Activated naive CD4-positive, alpha-beta T cell (primary cell): ENCODE measurements at places on chromosomes 2 and 18.
A peak's percentile ranks its signal among the peaks of the same experiment; 100 is the strongest.

DNA sequence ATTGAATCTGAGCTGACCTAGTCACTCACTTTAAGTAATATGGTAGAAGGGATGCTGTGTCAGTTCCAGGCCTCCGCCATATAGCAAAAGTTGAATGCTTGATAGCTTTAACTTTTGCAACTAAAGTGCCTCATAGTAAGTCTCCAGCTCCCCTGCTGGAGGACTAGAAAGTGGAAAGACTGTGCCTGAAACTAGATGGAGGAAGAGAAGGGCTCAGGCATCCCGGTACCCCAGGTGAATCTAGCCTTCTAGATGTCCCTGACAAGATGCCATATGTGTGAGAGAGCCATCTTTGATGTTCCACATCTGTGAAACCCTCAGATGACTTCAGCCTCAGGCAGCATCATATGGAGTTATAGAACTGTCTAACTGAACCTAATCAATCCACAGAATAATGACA is 21.0 kb downstream of the OTX1 start:
- DNase-seq: no peak

DNA sequence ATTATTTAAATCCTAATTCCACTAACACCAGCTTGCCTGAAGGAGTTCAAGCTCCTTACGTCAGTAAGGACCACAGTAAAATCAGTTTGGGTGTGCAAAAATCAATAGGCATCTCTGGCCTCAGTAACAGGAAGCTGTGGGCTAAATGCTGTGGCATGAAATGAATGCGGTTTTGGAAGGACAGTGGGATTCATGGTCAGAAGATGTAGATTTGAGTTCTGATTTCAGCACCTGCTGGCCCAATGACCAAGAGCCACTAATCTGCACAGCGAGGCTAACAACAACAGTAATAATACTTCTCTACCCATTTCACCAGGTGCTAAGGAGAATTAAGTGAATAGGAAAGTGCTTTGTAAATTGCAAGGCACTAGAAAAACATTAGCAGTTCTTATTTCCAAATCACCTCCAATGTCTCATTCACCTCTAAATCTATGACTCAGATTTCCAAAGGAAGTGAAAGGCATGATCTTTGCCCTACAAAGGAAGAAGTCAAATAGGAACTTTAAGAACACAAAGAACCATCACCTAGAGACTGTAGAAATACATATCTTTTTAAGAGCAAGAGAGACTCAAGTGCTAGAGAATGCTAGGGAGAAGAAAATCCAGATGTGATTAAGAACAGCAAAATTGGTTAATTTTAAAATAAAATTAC is 172.6 kb downstream of the ANKRD44 start:
- no peak for DNase-seq

- DNase-seq: no peak
These were observed 38.0 kb downstream of the NPAS2 start for GRCh38 chr2:100857915-100858314.

DNA sequence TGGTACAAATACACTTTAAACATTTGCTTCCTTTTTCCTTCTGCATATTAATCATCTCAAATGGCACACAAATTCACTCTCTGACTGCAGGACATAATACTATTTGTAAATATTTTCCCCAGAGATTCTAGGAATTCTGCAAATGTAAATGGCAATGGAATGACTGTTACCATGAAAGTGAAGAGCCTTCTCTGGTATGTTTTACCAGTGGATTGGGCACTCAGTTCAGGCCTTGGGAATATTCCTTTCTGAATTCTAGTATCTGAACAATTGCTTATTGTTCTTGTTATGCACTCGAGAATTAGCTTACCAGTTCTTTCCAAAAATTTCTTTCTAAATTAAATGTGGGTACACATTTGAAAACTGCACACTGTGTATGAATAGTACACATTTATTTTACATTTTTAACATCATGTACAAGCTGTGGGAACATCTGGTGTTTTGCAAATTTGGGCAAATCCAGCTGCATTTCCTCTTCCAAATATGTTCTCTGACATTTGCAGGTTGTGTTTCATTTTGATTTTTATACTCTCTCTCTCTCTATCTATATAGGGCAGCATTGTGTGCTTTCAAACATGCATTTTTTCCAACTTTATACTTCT is 289.1 kb downstream of the NBAS start:
- DNase-seq: no peak

- no peak for DNase-seq
These were observed 252.1 kb upstream of the TANK start for GRCh38 chr2:160908157-160908556.

DNA sequence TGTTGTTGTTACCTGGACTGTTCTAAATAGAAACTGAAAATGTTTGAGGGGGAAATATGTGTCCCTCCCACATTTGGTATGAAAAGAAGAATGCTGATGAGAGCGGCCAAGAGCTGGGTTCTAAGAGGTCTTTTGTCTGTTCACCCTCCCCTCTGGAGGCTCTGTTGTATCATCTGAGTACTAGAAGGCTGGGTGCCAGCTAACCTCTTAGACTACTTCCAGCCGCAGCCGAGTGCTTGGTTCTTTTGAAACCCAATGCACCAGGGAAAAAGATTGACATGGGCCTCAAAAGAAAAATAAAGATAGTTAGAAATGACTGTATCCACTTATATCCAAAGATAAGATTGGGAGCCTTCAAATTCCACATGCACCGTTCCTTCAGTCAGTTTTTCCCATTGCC is 255.9 kb downstream of the TXNL1 start:
- no peak for DNase-seq

DNA sequence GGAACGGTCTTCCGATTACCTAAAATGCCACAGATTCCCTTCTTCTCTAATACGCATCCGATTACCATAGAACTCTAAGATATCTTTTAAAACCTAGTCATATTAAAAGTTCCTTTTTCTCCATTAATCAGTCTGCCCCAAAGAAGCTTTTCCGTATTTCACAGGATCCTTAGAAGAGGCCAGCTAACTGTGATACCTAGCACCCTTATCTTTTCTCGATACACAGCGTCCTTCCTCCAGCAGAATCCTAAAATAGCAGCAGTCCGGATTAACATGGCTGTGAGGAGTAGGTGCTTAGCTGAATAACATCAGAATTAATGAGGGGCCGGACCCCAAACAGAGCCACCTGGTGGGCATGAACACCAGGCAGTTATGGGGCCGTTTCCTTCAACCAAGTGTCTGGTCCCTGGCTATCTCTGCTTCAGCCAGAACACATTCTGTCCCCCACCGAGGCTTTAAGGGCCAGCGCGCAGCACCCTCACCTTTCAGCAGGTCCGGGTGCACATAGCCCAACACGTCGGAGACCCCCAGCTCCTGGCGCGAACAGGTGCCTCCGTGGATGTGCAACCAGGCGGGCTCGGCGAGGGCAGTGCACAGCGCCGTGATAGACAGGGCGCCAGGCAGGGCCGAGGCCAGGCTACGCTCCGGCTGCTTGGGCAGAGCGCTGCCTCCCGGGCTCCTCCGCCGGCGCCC is 995 bp downstream of the TMEM127 start:
- DNase-seq: peak; percentile 28

- no peak for DNase-seq
These were observed 32.6 kb downstream of the MTA3 start for GRCh38 chr2:42601076-42601475.

DNA sequence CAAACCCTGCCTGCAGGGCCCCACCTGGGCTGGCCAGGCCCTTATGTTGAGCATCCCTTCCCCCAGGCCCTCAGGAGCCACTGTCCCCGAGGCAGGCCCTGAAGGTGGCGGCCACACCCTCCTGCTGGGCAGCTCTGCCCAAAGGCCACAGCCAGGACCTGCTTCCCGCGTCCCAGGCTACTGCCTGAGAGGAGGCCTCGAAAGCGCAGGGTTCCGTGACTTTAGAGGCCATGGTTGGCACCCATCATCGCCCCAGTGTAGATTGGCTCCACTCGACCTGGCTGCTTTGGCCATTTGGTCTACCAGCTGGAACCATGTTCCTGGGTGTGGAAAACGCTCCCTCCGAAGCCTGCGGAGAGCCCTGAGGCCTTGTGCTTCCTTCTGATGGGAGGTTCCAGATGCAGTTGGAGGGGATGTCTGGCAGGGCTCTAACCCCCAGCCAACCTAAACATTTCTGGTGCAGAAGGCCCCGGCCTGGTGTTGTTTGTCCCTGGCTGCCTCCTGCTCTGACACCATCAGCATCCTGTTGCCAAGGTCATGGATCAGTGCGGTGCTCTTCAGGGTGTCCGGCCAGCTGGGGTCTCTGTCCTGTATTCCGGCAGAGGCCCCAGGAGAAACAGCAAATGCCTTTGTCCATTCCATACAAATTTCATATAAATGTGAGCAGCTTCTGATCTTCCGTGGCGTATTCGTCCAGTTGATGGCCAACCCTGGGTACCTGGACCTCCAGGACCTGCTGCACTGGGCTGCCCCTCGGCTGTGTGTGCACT is 14.7 kb downstream of the CAPN10 start:
- DNase-seq: no peak

DNA sequence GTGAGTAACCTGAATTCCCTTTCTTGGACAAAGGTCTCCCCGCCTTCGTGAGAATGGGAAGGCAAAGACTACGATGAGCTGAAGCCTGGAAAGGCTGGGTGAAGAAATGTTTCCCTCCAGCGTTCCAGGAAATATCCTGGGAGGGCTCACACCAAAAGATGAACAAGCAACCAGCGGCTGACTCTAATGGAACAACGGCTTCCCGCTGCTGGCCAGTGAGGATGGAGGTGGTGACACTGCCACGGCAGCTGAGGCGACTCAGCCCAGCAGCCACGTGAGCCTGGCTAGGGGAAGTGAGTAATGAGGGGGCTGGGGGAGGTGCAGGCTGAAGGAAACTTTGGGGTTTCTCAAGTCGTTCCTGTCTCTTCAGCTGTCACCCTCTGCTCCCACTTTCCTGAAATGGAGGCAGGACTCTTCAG is 105.0 kb upstream of the SMAD7 start:
- no peak for DNase-seq

- DNase-seq: no peak
These were observed 3.2 kb upstream of the TTC39C start for GRCh38 chr18:24011123-24011917.

DNA sequence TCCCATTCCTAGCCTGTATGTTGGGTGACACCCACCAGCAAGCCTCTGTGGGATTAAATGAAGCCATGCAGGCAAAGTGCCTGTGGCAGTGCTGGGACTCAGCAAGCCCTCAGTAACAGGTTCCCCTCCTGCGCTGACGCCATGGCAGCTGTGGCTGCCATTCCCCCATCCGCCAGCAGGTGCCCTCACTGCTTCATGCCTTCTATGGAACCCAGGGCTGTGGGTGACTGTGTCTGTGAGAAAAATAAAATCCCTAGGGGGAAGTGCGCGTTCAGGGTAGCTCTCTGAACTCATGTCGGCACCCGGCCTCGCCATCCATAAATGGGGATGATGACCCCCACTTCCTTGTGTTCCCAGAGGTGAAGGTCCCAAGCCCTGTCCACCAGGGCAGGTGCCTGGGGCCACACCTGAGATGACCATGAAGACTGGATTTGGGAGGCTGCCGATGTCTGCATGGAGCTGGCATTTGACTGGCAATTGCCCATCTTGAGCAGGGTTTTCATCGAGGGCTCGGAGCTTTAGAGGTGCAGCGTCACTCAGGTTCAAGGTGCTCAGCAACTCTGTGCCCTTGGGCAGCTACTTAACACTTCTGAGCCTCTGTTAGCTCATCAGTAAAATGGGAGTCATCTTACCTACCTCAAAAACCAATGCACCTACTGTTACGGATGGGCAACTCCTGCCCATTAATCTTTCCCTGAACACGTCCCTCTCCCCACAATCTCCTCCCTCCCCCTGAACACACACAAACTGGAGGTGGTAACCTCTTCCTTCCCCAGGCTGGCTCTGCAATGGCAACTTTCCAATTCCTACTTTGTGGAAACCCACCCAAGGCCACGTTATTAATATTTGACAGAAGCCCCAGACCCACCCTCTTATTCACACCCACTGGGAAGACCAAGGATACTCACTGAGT is 2.9 kb upstream of the MAL start:
- DNase-seq: peak; percentile 87

DNA sequence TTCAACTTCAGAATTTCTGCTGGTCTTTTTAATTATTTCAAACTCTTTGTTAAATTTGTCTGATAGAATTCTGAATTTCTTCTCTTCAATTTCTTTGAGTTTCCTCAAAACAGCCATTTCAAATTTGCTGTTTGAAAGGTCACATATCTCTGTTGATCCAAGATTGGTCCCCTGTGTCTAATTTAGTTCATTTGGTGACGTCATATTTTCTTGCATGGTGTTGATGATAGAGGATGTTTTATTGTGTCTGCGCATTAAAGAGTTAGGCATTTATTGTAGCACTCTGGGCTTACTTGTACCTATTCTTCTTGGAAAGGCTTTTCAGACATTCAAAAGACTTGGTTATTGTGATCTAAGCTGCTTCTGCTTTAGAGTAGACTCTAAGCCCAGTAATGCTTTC is 698.4 kb upstream of the LRRTM1 start:
- DNase-seq: no peak

DNA sequence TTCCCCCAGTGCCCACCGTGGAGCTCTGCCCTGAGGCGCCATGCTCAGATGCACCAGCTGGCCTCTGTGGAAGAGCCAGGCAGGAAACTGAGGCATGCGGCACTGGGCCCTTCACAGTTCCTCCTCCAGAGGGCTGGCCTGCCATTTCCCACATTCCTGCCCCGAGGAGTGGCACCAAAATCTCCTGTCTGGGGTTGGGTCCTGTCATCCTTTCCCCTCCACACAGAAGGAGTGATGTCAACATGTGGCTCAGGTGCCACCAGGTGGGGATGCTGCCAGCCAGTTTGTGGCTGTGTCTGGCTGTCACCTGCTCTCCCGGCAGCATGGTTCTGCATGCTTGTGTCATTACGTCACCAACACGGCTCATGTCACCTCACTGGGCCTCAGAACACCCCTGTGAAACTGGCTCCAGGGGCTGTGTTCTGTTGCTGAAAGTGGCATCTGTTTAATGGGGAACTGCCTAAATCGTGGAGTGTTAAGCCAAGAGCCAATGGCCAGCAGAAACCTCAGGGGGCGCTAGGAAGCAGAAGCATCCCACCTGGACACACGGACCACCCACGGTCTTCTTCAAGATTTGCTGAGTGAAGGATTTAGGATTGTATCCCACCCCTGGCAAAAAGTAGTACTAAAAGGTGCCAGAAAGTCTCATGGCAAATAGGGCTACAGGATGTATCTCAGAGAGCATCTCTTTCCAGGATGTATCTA is 51.3 kb downstream of the ZAP70 start:
- no peak for DNase-seq

DNA sequence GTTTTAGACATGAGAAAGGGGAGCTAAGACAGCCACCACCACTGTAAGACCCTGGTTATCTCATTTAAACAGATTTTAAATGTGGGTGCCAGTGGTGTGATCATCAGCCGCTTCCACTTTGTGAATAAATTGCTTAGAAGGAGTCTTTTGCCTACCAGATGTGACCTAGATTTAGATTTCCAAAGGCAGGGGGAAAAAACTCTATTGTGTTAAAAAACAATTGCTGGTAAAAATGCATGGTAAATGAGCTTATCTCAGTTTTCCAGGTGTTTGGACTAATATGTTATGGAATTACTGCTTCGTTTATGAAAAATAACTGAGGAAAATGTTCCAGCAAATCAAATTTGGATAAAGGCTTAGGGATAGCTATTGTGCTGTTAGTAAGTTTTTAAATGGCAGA is 466.3 kb upstream of the RAB12 start:
- DNase-seq: no peak
